ENCODE measurements at places on chromosomes 6 and 20.

DNA sequence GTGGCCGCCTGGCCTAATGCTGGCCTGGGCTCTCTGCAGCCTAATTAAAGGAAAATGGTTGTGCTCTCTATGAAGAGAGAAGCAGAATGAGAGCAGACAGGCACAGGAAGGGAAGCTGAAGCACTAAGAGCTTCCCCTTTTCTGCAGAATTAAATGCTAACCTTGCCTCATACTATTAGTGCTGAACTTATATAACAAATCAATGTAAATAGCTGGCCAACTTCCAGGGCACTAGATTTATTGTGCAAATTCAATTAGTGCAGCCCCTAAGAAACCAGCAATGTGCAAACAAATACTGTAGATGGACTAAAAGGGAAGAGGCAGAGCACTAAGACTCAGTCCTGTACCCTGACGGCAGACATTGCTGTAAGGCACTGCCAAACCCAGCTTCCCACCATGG, 36.1 kb upstream of the INSM1 start:
- no peak for DNase-seq

DNA sequence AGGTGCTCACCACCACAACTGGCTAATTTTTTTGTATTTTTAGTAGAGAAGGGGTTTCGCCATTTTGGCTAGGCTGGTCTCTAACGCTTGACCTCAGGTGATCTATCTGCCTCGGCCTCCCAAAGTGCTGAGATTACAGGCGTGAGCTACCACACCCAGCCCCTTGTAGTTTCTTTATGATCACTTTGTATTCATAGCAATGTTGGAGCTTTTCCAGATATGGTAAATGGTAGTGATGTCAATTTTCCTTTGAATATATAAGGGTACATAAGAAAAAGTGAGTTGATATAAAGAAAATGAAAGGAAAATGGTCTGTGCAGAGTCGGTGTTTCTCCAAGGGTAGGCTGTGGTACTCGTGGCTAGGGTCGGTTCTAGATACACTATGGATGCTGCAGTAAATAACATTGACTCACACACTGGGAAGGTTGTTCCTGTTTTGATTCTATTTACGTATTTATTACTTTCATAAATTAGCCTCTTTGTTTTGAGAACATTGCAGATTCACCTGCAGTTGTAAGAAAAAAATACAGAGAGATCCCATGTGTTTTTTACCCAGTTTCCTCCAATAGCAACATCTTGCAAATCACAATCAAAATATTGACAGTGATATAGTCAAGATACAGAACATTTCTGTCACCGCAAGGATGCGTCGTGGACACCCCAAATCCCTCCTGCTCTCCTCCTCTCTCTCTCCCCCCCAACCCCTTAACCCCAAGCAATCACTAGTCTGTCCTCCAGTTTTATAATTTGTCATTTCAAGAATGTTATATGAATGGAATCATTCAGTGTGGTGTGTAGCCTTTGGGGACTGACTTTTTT, 2.5 kb downstream of the ZNF831 start:
- no peak for DNase-seq

- no peak for DNase-seq
Measured at GRCh38 chr20:58993332-58994248, 12.5 kb downstream of the NELFCD start.

- no peak for DNase-seq
Measured at GRCh38 chr6:149935246-149935645, 6.6 kb upstream of the ULBP2 start.

- DNase-seq = no peak
Measured at GRCh38 chr6:144786825-144787224, 501.7 kb downstream of the UTRN start.

- DNase-seq = peak; percentile 7
Measured at GRCh38 chr20:18615020-18615650, 27.3 kb downstream of the DTD1 start.

DNA sequence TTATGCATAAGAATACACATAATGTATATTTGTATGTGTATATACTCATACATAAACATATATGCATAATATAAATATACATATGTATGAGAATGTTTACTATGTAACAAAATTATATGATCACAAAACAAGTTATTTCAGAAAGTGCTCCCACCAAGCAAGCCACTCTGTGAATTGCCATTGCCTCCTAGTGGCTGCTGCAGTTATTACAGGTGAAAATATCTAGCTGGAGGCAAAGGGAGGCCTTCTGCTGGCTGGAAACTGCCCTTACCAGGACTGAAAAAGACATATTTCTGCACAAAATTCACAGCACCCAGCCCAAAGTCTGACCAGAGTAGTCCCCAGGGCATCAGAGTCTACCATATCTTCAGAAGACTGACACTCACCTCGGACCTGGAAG, 14.4 kb upstream of the ADAM33 start:
- peak; percentile 28 for DNase-seq

GRCh38 chr6:45946352-45946751, 69.3 kb downstream of the CLIC5 start:
- peak; percentile 73 for DNase-seq

DNA sequence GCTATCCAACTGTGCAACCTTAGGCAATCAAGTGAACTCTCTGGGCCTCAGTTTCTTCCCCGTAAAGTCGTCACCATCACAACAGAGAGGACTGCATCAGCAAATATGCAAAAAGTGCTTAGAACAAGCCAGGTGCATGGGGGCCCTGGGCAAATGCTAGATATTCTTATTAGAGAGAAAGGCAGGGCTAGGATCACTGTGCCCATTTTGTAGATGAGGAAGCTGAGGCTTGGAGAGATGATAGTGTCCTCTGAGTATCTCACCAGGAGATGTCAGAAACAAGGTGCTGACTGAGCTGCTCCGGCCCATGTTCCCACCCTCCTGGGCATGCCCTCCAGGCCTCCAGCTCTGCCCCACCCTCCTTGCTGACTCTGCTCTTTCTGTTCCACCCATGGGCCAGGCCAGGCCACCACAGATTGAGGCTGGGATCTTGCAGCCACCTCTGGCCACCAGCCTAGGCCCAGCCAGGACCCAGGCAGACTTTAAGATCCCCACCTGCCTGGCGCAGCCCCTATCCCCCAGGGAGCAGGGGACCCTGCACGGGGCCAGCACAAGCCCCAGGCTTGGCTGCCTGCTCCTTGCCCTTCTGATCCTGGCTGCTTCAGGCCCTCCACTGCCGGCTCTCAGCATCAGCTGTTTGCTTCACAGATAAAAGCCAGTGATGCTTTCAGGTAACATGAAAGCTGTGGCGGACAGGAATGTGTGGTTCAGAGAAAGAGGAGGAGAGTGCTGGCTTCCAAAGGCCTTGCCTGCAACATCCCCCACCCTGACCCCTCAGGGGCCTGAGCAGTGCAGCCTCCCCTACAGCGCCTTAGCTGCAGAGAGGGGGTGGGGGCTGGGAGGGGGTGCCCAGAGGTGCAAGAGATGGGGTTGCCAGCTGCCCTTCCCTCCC, 47.6 kb downstream of the GRM4 start:
- no peak for DNase-seq

- peak; percentile 70 for DNase-seq
Measured at GRCh38 chr6:27687154-27688013, 214.5 kb upstream of the ZNF184 start.

GRCh38 chr6:47809873-47810272, 28.0 kb downstream of the OPN5 start:
- DNase-seq = no peak

GRCh38 chr6:90044833-90045381, 150.6 kb downstream of the GJA10 start:
- DNase-seq = no peak

DNA sequence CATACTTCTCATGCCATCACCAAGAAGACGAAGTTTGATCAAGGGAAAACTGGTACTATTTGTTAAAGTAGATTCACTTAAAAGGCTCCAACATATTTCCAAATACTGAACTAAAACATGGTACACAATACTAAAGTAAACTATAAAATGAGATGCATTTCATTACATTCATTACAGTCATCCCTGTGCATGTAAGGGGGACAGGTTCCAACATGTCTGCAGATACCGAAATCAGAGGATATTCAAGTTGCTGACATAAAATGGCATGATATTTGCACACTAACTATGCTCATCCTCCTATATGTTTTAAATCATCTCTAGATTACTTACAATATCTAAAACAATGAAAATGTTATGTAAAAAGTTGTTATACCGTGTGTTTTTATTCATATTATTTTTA, 893.9 kb upstream of the MANEA start:
- DNase-seq = no peak

GRCh38 chr20:57008217-57008616, 258.2 kb downstream of the BMP7 start:
- DNase-seq = no peak

GRCh38 chr20:19907326-19908056, 109.7 kb upstream of the NAA20 start:
- DNase-seq = peak; percentile 53

DNA sequence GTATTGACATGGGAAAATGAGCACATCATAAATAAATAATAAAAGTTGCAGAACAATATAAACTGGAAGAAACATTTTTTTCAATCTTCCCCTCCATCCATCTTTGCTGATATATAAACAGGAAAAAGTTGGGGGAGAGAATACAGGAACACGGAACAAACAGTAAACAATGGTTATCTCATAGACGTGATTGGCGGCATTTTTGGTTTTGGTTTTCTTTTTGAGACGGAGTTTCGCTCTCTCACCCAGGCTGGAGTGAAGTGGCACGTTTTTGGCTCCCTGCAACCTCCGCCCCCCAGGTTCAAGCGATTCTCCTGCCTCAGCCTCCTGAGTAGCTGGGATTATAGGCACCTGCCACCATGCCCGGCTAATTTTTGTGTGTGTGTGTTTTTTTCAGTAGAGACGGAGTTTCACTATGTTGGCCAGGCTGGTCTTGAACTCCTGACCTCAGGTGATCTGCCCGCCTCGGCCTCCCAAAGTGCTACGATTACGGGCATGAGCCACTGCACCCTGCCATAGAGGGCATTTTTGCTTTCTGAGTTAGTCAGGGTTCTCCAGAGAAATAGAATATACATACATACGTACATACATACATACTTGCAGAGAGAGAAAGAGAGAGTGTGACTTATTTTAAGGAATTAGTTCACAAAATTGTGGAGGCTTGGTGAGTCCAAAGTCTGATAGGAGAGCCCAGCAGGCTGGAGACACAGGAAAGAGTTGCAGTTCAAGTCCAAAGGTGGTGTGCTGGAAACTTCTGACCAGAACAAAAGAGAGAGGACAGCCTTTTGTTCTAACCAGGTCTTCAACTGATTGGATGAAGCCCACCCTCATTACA, 22.6 kb downstream of the GNL1 start:
- DNase-seq = no peak

DNA sequence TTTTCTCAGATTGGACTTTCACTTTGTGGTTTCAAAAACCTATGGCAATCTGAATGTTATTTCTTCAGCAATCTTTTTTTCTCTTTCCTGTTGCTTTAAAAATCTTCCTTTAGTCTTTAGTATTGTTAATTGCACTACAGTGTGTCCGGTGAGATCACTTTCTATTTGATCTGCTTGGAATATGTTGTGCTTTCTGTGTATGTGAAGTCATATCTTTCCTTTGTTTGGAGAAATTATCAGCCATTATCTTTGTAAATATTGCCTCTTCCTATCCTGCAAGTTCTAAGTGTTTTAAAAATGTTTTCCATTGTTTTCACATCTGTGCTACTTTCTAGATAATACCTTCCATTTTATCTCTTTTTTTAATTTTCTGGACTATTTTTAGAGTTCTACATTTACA, 171.4 kb upstream of the PRSS16 start:
- DNase-seq = no peak

- DNase-seq = no peak
Measured at GRCh38 chr20:59585714-59586409, 18.5 kb upstream of the PHACTR3 start.

- peak; percentile 36 for DNase-seq
Measured at GRCh38 chr20:2084703-2085102, 16.9 kb upstream of the STK35 start.

- DNase-seq = no peak
Measured at GRCh38 chr6:169707772-169708171, 5.8 kb downstream of the C6orf120 start.

DNA sequence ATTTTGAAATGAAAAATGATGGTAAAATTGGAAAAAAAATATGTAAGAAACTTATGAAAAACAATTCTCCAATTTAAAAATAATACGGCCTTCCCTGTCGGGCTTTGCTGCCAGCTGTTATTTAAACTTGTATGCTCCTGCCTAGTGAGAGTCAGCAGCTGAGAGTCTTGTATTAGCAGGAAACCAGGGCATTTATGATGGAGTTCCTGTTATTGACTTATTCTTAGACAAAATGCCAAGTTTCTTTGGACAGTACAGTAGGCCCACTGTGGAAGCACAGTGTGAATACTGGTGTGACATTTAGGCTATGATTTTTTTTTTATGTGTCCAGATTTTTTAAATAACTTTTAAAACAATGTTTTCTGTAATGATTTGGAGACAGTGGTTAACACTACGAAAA, 42.1 kb downstream of the GMDS start:
- no peak for DNase-seq

DNA sequence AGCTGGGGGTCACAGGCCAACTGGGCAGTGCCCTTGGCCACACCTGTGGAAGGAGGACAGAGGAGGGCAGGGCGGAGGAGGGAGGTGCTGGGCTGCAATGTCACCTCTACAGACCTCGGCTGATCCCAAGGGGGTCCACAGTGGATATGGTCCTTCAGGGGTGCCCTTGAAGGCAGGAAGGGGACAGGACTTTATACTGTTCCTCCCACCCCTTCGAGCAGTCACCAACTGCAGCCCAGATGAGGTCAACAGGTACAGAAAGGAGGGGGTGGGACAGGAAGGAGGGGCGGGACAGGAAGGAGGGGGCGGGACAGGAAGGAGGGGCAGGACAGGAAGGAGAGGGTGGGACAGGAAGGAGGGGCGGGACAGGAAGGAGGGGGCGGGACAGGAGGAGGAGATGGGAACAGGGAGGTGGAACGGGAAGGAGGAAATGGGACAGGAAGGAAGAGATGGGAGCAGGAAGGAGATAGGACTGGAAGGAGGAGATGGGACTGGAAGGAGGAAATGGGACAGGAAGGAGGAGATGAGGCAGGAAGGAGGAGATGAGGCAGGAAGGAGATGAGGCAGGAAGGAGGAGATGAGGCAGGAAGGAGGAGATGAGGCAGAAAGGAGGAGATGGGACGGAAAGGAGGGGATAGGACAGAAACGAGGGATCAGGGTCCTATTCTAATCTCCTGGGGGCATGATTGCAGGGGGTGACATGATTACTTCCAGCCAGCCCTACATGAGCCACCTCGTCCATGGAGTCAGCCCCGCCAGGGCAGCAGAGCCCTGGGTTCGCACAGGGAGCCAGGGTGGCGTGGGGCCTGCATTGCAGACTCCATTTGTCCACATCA, 19.4 kb upstream of the MRGBP start:
- peak; percentile 19 for DNase-seq

DNA sequence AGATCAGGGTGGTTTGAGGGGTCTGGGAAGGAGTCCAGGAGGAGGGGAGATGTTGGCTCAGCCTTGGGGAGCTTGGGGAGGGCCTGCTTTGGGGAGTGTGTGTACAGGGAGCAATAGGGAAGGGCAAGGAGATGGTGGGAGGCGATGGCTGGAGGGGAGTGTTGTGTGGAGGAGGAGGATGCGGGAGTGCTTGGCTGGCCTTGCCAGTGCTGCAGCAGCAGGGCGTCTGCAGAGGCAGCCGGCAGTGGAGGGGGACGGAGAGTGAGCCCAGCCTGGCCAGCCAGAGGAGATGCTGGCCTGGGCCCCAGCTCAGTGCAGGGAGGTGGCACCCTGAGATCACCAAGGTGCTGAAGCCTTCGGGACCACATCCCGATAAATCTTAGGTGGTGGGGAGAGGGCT, 3.9 kb downstream of the IP6K3 start:
- no peak for DNase-seq

- peak; percentile 45 for DNase-seq
Measured at GRCh38 chr6:128139519-128139918, 238.7 kb upstream of the THEMIS start.

Measured in cardiac fibroblast (primary cell).